ENCODE measurements at places on chromosomes 3 and 15.

DNA sequence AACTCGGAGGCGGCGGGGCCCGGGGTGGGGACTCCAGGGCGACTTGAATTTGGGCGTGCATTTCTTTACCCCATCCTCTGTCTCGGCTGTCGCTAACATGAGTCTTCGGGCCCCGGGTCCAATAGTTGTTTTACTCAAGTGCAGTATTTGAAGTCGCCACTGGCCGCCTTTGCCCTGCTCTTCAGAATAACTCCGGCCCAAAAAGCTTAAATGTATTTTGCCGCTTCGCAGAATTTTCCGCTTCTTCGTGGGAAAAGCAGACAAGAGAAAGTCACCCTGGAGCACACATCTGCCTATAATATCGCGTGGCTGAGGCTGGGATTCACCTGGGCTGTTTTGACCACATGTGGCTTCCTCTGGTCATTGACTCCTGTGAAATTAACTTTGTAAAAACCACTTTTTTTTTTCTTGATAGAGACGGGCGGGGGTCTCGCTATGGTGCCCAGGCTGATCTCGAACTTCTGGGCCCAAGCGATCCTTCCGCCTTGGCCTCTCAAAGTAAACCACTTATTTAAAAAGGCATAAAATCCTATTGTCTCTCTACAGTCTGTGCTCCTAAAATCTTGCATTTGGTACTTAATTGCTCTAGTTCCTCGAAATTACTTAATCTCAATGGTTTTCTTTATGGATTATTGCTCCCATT lies 676 bp downstream of the CNOT10 start:
- DNase-seq, result no peak

DNA sequence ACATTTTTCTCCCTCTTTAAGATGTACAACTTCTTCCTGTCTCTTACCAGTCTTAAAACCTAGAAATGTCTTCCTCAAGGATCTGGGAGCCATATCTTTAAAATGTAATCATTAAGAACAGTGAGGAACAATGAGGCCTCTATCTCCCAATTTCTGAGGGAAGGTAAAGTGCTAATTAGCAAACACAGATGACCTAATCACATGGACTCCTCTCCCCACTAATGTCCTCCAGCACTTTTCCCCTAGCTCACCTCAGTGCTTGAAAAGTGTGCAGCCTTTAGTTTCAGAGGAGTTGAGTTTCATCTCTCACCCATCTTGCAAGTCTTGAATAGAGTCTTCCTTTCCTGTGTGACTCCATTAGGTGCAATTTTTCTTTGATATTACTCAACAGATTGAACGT lies 771.0 kb downstream of the PDCD6IP start:
- DNase-seq, result no peak

GRCh38 chr15:88655800-88656488 lies 17.1 kb downstream of the ISG20 start:
- DNase-seq, result no peak

- DNase-seq, result no peak
These were observed 11.9 kb downstream of the ANP32A start for GRCh38 chr15:68808770-68809169.

- DNase-seq, result no peak
These were observed 7.6 kb downstream of the SLC27A2 start for GRCh38 chr15:50189633-50190032.

DNA sequence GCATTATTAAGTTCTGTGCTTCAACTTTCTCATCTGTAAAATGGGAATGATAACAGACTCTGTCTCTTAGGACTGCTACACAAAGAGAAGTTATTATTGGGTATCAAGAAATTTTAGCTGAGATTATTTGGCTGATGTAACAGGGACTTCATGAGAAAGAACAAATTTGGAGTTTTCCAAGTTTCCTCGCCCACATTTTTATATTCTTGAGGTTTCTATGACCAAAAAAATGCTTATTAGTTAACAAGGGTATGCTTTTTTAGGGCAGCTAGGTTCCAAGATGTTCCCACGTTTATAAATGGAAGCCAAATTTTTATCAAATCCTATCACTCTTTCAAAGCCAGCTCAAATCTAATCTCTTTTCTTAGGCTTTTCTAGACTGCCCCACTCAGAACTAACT lies 50.6 kb upstream of the C3orf80 start:
- DNase-seq, result no peak

GRCh38 chr3:50972029-50972428 lies 297.3 kb downstream of the DOCK3 start:
- DNase-seq, result no peak

DNA sequence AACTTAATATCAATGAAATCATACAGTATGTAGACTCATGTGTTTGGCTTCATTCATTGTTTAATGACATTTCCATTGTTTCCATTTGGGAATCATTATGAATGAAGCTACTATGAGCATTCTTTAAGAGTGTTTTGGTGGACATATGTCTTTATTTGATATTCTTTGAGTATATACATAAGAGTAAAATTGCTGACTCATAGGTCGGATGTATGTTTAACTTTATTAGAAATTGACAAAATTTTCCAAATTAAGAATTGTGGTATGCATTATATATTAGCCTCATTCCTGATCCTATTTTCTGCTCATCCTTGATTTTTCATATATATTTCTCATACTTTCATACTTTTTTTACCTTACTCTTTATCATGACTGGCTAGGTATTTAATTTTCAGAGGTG lies 28.7 kb upstream of the CMC1 start:
- no peak for DNase-seq

DNA sequence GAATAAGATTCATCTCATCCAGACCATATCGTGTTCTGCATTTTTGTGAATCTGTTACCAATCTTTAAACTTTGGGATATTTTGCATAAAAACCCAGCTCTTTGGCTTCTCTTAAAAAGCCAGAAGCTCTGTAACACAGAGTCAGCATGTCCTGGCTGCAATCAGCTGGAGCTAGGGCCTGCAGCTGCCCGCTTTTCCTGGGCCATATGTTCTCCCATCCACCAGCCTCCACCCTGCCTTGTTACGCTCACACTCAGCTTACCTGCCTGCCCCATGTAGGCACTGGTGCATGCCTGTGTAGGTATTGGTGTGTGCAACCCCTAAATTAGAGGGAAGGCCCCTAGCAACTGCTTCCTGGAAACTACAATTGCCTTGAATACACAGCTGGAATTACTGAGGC lies 48.2 kb downstream of the CRYGS start:
- no peak for DNase-seq

- peak; percentile 21 for DNase-seq
These were observed 8.8 kb upstream of the NPHP3 start for GRCh38 chr3:132730891-132731580.

- DNase-seq, result no peak
These were observed 27.4 kb downstream of the SRGAP3 start for GRCh38 chr3:9222049-9222448.

GRCh38 chr3:81995329-81995728 lies 233.9 kb upstream of the GBE1 start:
- no peak for DNase-seq

DNA sequence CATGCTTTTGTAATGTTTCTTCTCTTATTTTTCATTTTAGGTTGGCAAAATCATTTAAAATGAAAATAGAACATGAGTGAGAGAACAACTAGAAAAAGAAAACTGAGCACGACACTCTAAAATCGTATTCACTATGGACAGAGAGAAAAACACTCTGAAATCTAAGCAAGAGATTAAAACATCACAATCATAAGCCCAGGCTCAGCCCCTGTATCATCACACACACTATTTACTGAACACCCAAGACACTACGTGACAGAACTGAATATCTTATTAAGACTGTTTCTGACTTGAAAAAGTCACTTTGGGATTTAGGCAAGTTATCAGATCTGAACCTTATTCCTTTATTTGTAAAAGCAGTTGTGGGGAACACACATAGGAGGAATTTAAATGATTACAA lies 82.6 kb upstream of the PLXND1 start:
- DNase-seq, result no peak

- no peak for DNase-seq
These were observed 117.4 kb upstream of the MBNL1 start for GRCh38 chr3:152151216-152151876.

- no peak for DNase-seq
These were observed 277.0 kb downstream of the RYR3 start for GRCh38 chr15:33587773-33588172.

DNA sequence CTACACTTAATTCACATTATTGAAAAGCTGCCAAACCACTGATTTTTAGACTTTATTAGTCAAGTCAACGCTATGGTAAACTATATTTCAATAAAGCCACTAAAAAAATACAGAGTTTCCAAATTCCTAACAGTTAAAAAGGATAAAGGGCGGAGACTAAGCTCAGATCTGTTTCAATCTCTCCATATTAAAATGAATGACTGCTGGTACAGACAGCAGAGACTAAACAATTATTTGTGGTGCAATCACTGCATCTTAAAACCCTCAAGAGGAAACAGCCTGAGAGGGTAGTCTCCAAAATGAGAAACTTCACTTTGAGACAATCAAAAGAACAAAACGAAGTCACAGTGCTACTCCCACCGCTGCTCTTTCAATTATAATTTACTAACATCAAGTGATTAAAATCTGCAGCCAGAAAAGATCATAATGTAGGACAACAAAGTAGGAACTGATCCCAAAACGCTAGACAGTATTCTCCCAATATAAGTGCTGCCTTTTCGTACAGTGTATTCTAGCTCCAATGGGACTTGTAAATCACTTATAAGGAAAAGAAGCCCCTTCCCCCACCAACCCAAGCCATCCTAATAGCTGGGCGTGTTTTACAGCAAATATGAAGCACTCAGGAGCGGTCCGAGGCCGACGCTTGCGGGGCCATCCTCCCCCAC lies 1.2 kb downstream of the UBP1 start:
- DNase-seq, result no peak

- no peak for DNase-seq
These were observed 20.3 kb downstream of the CDAN1 start for GRCh38 chr15:42716626-42717025.

DNA sequence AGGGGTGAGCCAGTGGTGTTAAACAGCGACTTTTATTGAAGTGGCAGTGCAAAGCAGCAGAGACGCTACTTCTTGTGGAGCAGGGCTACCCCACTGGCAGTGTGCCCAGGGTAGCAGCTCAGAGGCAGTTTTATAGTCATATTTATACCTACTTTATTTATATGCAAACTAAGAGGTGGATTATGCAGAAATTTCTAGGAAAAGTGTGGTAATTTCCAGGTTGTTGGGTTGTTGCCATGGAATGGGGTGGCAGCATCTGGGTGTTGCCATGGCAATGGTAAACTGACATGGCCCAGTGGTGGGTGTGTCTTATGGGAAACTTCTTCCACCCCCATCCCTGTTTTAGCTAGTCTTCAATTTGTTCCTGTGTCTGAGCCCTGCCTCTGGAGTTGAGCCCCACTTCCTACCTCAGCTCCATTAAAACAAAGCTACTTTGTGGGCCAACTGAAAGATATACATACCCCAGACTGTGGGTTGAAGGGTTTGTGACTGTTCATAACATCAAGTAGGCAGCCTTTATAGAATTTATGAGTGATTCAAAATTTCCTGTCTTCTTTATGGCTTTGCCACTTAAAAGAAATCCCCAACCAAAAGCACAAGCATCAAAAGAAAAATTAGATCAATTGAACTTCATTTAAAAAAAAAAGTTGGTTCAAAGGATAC lies 60.3 kb downstream of the EBLN2 start:
- DNase-seq, result peak; percentile 76

DNA sequence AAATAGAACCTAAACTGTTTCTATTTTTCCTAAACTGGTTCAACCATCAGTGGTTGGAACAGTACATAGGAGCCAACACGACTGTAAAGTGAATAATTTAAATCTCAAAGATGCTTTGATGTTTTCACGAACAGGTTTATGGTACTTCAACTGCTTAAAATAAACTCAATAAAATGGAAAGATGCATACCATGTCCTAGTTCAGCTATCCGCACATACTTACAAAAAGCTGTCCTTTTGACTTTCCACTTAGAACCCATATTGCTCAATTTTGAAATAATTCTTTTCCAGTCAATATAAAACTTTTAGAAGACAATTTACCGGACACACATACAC lies 902 bp downstream of the CMTM6 start:
- no peak for DNase-seq

- no peak for DNase-seq
These were observed 67.8 kb downstream of the BDH1 start for GRCh38 chr3:197487911-197488391.

- no peak for DNase-seq
These were observed 641.9 kb downstream of the OTOL1 start for GRCh38 chr3:162138509-162138908.

- DNase-seq, result no peak
These were observed 237.6 kb downstream of the ITPR1 start for GRCh38 chr3:4730719-4731118.

GRCh38 chr15:95329362-95329761 lies 1001.1 kb upstream of the NR2F2 start:
- DNase-seq, result no peak

- no peak for DNase-seq
These were observed 85.8 kb downstream of the GREM1 start for GRCh38 chr15:32803631-32804030.

DNA sequence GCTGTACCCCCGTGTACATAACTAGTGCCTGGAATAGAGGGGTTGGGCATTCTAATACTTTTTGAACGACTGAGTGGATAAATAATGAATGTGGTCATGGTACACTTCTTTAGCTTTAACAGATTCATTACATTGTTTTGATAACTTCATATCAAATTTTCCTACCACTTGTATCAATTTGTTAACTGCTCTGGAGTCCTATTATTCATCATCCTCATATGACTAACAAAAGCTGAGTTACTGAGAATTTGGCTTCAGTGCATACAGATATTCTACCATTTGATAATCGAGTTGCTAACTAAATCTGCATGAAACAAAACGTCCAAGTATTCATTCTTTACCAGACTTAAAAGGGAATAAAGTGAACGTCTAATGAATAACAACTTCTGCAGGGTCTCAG lies 31.7 kb downstream of the FRMD5 start:
- DNase-seq, result no peak

DNA sequence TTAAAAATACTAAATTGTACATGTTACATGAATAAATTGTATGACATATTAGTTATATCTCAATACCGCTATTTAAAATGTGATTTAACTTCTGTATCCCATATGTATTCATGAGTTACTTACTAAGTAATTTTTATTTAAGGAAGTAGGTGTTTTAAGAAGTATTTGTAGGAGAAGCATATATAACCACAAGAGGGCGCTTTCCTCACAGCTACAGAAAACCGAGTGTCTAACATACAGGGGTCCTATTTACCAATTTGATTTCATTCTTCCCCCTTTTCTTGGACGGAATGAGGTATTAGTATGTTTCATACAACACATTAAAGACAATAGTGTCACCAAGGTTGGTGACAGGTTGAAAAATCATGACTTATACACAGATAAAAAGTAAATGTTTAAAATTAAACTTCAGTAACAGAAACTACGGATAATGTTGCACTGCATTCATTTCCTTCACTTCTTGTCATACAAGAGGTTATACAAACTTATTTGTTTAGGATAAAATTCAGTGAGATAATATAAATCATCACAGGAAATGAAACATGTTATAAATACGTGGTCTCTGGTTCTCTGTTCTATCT lies 253.6 kb downstream of the MAGI1 start:
- peak; percentile 55 for DNase-seq

- no peak for DNase-seq
These were observed 257.1 kb downstream of the UACA start for GRCh38 chr15:70505936-70506912.
